ENCODE measurements at places on chromosomes 7 and 10.

DNA sequence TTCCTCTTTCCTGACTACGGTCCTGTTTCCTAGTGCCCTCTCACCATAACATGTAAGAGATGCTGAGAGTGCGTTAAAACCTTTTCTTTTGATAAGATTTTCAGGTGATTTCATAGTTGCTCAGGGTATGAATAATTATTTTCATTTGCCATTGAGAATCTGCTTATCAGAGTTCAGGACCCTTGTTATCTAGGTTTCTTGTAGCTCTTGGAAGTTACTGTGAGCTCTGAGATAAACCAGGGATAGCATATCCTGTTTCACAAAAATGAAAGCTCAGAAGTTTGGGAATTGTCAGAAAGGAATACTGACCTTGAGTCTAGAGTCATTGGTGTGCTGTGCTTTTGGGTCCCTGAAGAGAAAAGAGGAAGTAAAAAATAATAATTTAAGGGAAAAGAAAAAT is 76.8 kb upstream of the PRKG1 start:
- DNase-seq: no peak

- DNase-seq: no peak
These were observed 103.6 kb downstream of the LYZL1 start for GRCh38 chr10:29392376-29393021.

- DNase-seq: no peak
These were observed 132.6 kb downstream of the USP6NL start for GRCh38 chr10:11478807-11479206.

- DNase-seq: no peak
These were observed 427.1 kb downstream of the TCERG1L start for GRCh38 chr10:130884456-130884855.

GRCh38 chr10:133454204-133454893 is 604 bp downstream of the SCART1 start:
- no peak for DNase-seq

- no peak for DNase-seq
These were observed 20.6 kb upstream of the CHCHD3 start for GRCh38 chr7:133102276-133103060.

DNA sequence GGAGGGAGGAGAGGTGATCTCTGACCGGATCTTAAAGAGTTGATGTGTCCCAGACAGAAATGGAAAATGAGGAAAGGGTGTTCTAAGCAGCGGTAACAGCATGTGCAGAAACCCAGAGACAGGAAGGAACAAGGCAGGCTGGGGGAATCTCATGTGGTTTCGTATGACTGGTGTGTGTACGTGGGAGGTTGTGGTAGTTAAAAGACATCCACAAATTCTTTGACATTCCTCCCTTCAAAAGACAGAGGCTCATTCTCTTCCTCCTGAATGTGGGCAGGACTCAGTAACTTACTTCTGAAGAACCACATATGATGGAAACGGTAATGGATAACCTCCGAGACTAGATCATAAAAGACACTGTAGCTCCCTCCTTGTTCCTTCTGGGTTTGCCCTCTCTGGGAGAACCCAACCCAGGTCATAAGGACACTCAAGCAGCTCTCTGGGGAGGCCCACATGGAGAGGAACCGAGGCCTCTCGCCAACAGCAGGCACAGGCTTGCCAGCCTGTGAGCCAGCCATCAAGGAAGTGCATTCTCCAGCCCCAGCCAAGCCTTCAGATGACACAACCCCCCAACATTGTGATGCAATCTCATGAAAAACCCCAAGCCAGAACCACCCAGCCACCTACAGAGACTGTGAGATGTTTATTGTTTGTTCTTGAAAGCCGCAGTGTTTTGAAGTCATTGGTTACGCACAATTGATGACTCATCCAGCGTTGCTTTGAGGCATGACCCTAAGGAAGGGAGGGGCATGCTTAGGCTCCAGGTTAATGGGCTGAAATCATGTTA is 116.0 kb downstream of the SLIT1 start:
- no peak for DNase-seq

- DNase-seq: no peak
These were observed 47.1 kb upstream of the ZNRF2 start for GRCh38 chr7:30237271-30237695.

GRCh38 chr7:36207451-36208291 is 54.6 kb downstream of the EEPD1 start:
- DNase-seq: no peak

- no peak for DNase-seq
These were observed 283.8 kb downstream of the GATA3 start for GRCh38 chr10:8338177-8338766.

DNA sequence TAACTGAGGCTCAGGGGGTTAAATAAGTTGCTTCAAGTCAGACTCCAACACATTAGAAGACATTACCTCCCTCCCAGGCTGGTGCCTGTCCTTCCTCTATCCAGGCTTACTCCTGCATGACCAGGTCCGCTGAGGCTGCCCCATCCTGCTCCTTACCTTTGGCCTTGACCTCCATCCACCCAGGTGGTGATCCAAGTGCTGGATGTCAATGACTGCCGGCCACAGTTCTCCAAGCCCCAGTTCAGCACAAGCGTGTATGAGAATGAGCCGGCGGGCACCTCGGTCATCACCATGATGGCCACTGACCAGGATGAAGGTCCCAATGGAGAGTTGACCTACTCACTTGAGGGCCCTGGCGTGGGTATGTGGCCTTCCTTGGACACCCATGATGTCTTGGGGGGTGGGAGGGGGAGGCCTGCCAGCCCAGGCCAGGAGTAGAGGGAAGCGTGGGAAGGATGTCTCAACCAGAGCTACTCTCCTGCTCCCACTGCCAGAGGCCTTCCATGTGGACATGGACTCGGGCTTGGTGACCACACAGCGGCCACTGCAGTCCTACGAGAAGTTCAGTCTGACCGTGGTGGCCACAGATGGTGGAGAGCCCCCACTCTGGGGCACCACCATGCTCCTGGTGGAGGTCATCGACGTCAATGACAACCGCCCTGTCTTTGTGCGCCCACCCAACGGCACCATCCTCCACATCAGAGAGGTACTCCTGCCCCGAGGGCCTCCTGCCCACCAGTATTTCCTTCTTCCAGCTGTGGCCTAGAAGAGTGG is 29.6 kb upstream of the VSIR start:
- no peak for DNase-seq

DNA sequence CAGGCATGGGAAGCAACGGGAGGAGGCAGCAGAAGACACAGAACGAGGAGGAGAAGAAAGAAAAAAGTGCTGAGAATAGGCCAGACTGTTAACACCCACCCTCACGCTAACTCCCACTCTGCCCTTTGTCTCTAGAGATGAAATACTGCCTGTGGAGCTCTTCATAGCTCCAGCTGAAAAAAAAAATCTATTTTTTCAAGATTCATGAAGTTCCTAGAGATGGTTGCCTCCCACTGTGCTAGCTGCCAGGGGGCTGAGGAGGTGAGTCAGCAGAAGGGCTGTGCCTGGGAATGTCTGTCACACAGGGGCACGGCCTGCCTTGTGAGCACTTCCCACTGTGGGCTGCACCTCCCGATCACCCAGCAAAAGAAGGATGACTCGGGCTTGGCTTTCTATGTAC is 144.5 kb downstream of the RNF216 start:
- no peak for DNase-seq

DNA sequence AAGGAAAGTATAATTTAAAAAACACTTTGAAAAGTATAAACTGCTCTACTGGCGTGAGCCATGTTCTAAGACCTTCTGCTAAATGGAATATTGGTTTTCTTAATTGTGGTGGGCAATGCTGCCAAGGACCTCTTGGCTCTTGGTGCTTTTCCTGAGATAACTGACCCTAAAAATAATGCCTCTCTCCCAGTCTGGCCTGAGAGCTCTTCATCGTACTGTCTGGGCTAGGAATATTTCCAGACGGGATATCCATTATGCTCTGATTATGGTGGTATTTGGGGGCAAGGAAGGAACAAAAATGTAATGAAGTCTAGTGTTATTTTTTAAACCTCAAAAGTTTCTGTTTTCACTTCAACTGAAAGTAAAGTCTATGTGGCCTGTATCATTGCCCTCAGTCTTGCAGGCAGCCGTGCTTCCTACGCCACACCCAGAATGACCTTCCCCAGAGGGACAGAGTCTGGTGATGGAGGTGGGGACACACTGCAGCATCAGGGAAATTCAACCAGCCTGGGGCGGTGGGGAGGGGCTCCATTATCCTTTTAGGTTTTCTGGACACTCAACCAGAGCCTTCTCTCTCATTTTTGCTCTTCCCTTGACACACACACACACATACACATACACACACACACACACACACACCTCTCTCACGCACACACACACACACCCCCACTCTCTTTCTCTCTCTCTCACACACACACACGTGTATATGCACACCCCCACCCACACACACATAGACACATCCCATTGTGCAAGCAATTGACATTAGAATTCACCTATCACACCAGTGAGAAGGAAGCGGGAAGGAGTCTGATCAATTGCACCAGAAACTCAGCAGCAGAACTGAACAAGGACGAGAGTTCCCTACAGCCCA is 99.6 kb downstream of the LRRC18 start:
- DNase-seq: no peak

DNA sequence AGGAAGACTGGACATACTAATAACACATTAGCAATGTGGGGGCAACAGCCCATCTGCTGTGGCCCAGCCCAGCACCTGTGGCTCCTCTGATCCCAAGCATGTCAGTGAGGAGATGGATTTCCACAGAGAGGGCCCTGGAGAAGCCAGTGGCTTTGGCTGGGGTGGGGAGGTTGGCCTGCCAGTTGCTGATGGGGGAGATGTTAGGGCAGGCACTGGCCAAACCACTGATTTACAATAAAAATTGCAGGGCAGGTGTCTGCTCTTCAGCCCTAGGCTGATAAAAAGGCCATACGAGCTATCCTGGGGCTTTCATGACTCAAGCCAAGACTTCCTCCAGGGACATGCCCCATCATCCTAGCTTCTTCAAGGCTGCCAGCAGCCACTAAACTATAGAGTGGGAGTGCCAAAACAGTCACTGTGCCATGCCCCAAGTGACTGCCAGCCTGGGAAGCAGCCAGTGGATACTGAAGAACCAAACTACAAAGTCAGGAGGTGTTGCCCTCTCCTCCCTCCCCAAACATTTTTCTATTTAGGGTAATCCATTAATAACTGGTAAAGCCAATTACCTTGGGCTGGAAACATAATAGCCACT is 37.8 kb downstream of the DPCD start:
- no peak for DNase-seq

DNA sequence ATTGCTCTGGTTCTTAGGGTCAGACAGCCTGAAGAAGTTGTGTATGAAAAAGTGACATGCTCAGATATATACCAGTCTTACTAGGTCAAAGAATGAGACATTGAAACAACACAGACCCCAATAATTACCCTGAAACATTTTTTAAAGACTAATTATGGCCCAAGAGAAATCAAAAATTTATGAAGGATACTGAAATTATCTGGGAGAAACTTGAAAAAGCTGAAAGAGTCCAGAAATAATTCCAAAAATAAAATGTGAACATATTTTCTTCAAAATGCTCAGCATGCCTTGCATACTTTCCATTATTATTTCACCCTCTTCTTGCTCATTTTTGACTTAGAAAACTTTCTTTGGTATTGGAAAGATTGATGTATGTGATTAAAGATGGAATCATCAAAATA is 198.9 kb upstream of the CCDC6 start:
- DNase-seq: no peak

DNA sequence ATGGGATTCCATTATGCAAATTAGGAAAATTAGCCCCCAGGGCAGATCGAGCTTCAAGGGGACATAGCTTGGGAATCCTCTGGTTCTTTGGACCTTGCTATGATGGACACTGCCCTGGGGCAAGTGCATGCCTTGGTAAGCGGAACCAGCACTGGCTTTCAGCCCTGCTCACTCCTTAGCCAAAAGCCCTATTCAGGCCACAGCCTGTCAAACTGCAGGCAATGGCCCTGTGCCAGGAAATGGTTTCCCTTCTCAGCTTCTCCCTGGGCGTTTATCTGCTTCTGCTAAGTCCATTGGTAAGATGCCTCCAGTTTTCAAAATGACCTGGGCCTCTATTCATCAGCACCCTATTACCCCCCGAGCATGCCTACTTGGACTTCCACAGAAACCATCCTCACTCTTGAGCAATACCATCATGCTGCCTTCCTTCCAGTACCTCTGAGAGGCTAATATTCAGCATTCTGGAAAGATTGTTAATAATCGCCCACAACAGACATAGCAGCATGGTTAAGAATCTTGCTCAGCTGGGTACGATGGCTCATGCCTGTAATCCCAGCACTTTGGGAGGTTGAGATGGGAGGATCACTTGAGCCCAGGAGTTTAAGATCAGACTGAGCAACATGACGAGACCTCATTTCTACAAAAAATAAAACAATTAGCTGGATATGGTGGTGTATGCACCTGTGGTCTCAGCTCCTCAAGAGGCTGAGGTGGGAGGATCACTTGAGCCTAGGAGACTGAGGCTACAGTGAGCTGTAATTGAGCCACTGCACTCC is 918.6 kb upstream of the AUTS2 start:
- no peak for DNase-seq

DNA sequence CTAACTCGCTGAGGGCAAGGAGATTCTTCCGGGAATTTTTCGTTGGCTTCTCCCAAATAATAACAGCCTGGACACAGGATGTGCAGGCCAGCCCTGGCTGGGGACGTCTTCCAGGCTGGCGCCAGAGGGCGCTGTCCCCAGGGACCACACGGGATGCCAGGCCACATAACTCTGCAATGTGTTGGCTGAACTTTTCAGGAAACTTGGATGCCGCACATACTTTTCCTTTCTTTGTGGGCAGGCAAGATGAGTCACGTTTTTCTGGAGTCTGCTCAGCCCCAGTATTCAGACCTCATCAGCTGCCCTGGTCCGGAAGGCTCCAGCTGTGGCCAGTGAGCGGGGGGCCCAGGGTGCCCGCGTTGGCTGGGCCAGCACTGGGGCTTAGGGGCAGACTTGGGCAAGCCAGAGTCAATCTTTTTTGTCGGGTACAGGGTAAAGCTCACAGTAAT is 122.7 kb downstream of the PRKAG2 start:
- no peak for DNase-seq

DNA sequence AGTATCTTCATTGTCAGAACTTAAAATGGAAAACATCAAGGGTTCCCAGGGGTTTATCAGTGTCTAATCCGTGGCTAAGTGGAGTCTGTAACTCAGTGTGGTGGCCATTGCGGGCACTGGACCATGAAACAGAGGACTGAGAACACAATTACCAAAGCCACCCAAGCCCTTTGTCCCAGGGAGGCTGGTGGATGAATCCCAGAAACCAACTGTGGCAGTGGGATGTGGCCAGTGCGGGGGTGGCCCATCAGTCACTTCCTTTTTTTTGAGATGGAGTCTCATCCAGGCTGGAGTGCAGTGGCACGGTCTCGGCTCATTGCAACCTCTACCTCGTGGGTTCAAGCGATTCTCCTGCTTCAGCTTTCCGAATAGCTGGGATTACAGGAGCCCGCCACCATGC is 61.8 kb downstream of the TACC2 start:
- no peak for DNase-seq
